Suppressor macrophage (primary cell): ENCODE measurements at places on chromosomes 12 and 14.

DNA sequence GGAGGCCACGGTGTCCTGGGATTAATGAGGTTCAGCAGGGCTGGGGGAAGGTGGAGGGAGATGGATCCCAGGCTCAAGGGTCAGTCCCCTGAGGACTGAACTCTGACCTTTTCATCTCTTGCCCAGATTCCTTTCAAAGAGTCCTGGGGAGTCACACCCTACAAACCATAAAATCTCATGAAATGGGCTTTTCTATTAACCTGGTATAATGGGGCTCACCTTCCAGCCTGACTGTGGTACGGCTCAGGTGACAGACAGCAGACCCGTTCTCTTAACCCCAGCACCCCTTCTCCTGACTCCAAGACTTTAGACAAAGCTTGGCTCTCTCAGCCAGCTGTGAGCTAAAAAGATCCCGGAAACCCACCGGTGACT is 268.2 kb downstream of the ADGRD1 start:
- DNase-seq: no peak

GRCh38 chr12:68568922-68569569 is 41.7 kb upstream of the RAP1B start:
- DNase-seq: no peak

DNA sequence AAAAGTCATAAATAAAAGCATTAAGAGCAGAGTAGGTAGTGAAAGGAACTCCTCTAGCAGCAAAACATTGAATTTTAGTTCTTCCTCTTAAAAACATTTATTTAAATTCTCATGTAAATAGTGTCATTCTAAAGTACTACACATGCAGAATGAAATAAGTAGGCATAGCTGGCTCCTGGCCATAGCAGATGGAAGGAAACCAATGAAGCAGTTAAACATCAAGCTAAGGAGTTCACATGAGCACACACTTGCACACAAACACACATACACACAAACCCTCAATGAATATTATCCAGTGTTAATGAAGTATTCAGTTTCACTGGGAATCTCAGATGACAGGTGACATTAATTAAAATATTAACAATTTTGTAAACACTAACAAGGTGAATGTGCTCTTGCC is 69.3 kb downstream of the SLC35F4 start:
- no peak for DNase-seq

DNA sequence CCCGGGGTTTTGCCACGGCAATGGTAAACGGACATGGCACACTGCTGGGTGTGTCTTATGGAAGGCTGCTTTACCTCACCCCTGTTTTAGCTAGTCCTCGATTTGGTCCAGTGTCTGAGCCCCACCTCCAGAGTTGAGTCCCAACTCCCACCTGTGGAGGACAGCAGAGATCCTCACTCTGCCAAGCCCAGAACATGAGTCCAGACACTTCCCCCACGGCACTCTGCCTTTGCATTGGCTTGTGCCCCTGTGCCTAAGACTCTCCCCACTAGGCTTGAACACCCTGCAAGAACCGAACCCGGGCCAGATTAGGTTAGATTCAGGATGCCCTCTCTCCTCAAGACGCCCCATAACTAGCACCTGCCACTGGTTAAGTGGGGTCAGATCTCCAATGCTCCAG is 59.8 kb upstream of the C14orf180 start:
- DNase-seq: no peak

DNA sequence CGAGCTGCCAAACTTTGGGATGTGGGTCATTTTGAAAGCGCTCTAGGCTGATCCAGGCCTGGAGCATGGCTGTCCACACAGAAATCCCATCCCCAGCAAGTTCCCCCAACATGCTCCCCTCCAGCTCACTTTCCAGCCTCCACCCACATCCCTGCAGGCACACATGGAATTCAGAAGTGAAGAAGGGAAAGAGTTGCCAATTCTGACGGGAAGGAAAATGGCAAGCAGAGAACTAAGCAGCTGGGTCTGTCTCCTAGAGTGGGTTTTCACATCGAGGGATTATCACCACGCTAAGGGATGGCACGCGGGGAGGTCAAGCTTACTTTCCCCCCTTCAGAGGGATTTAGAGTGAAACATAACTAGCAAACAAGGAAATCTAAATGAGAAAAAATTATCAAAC is 142.3 kb downstream of the RIMBP2 start:
- DNase-seq: no peak

- no peak for DNase-seq
Observed at GRCh38 chr14:50862036-50862570, 9.8 kb upstream of the ABHD12B start.
